CD4-positive, alpha-beta memory T cell (primary cell): ENCODE measurements at places on chromosomes 7 and 10. TPM values are rescaled to one million over a fixed set of nuclear protein-coding genes. Genes with fewer than 3 reads are reported as not detected.

The ATG9B gene
- total RNA-seq = 29.3 TPM

GRCh38 chr7:42338231-42338915, 101.4 kb upstream of the GLI3 start:
- DNase-seq = no peak
- no peak overlapping the region for H3K27ac ChIP-seq
- no peak overlapping the region for H3K4me3 ChIP-seq
- H3K4me1 ChIP-seq = no peaks in the 10 kb centered on the region
- H3K27me3 ChIP-seq = no peaks in the 10 kb centered on the region

DNA sequence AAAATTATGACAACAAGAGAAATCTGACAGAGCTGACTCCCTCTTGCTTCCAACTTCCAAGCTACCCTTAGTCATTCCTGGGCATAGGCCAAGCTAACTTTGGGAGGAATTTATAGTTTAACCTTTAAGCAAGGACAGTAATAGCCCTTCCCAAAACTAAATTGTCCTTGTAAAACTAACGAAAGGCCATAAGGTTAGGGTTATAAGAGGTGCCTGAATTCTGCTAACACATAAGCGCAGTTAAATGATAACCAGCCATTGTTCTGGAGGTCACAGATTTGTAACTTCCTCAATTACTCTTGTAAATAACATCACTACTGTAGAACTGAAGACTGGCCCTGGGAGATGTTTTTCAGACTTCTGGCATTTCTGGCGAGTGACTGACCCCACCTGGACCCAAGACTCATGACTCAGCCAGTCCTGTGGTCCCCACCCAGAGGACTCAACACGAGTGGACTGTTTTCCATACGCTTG, 481.2 kb downstream of the KCNMA1 start:
- no peaks in the 10 kb centered on the region for H3K36me3 ChIP-seq
- no peaks in the 10 kb centered on the region for H3K4me1 ChIP-seq
- H3K27ac ChIP-seq = no peak overlapping the region
- no peak overlapping the region for H3K4me3 ChIP-seq

- no peaks in the 10 kb centered on the region for H3K36me3 ChIP-seq
- no peak for DNase-seq
- H3K4me1 ChIP-seq = no peaks in the 10 kb centered on the region
- no peaks in the 10 kb centered on the region for H3K27me3 ChIP-seq
- H3K27ac ChIP-seq = no peak overlapping the region
- H3K4me3 ChIP-seq = no peak overlapping the region
These were observed 78.6 kb downstream of the CDH23 start for GRCh38 chr10:71475243-71475871.

- DNase-seq = no peak
- no peak overlapping the region for H3K4me3 ChIP-seq
- H3K4me1 ChIP-seq = no peaks in the 10 kb centered on the region
- H3K27ac ChIP-seq = no peak overlapping the region
- no peaks in the 10 kb centered on the region for H3K36me3 ChIP-seq
These were observed 474.0 kb upstream of the NRP1 start for GRCh38 chr10:33808475-33808874.

GRCh38 chr10:30392564-30392990, 41.4 kb upstream of the MAP3K8 start:
- peak; percentile 66 for DNase-seq
- peaks cover 6% of the 10 kb centered on the region for H3K4me1 ChIP-seq
- H3K27ac ChIP-seq = no peak overlapping the region

- H3K4me1 ChIP-seq = peaks cover 53% of the 10 kb centered on the region
- no peaks in the 10 kb centered on the region for H3K27me3 ChIP-seq
- H3K36me3 ChIP-seq = no peaks in the 10 kb centered on the region
- H3K4me3 ChIP-seq = no peak overlapping the region
- H3K27ac ChIP-seq = peak overlapping the region; percentile 70
- no peak for DNase-seq
These were observed 76.1 kb upstream of the LYZL2 start for GRCh38 chr10:30705625-30706149.

GRCh38 chr10:8301333-8301732, 246.8 kb downstream of the GATA3 start:
- no peaks in the 10 kb centered on the region for H3K36me3 ChIP-seq
- no peak overlapping the region for H3K4me3 ChIP-seq
- H3K27me3 ChIP-seq = no peaks in the 10 kb centered on the region
- H3K4me1 ChIP-seq = no peaks in the 10 kb centered on the region
- DNase-seq = no peak

DNA sequence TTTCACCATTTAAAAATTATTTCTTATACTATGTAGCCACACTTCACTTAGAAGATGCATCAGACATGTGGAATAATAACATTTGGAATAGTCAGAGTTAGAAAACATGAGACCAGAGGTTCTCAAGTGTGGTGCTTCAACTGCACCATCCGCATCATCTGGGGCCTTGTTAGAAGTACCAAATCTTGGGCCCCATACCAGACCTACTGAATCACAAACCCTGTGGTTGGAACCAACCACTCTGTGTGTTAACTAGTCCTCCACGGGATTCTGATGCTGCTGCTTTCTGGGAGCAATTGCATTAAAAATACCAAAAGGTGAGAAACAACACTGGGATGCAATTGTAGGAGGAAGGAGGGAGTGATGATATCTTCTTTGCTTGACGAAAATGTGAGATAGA, 125.2 kb downstream of the GNAT3 start:
- no peaks in the 10 kb centered on the region for H3K36me3 ChIP-seq
- H3K27ac ChIP-seq = no peak overlapping the region
- DNase-seq = no peak
- H3K4me1 ChIP-seq = no peaks in the 10 kb centered on the region
- no peak overlapping the region for H3K4me3 ChIP-seq

- H3K27me3 ChIP-seq = no peaks in the 10 kb centered on the region
- no peaks in the 10 kb centered on the region for H3K4me1 ChIP-seq
- no peaks in the 10 kb centered on the region for H3K36me3 ChIP-seq
- no peak for DNase-seq
- H3K4me3 ChIP-seq = no peak within 1 kb of the TSS
These were observed at the start of gene COBL for GRCh38 chr7:51316666-51317581. COBL (minus strand) TSS chr7:51316809; CDS start chr7:51316633, 176 bp downstream.
